ENCODE measurements at places on chromosomes 2 and 18. TPM values are rescaled to one million over a fixed set of nuclear protein-coding genes. Genes with fewer than 3 reads are reported as not detected.

DNA sequence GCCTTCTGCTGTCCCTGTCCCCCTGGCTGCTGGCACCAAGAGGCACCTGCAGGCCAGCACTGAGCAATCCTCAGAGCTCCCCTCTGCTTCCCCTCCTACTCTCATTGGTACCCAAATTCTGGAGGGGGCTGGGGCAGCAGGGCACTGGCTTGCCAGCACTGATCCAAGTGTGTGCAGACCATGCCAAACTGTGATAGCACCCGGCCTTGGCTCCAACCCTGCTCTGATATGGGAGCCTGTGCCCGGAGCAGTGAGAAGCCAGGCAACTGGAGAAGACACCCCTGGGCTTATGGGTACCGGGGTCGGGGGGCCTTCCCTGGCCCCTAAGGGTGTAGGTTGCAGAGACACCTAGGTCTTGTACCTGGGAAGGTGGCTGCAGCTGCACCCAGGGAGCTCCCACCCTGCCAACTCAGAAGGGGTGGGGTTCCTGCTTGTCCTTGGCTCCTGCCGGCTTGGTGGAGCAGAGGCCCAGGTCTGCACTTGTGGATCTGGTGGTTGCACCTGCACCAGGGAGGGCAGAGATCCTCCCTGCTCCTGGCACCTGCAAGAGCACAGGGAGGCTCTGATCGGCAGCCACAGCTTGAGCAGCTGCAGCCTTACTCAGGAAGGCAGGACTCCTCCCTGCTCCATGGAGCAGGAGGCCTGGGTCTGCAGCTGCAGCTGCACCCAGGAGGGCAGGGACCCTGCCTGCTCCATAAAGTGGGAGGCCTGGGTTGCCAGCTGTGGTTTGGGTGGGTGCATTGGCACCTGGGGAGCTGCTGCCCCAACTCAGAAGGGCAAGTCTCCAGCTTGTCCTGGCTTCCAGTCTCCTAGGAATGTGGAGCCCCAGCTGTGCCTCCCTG, 96.3 kb downstream of the BCL2L11 start:
- DNase-seq = no peak

DNA sequence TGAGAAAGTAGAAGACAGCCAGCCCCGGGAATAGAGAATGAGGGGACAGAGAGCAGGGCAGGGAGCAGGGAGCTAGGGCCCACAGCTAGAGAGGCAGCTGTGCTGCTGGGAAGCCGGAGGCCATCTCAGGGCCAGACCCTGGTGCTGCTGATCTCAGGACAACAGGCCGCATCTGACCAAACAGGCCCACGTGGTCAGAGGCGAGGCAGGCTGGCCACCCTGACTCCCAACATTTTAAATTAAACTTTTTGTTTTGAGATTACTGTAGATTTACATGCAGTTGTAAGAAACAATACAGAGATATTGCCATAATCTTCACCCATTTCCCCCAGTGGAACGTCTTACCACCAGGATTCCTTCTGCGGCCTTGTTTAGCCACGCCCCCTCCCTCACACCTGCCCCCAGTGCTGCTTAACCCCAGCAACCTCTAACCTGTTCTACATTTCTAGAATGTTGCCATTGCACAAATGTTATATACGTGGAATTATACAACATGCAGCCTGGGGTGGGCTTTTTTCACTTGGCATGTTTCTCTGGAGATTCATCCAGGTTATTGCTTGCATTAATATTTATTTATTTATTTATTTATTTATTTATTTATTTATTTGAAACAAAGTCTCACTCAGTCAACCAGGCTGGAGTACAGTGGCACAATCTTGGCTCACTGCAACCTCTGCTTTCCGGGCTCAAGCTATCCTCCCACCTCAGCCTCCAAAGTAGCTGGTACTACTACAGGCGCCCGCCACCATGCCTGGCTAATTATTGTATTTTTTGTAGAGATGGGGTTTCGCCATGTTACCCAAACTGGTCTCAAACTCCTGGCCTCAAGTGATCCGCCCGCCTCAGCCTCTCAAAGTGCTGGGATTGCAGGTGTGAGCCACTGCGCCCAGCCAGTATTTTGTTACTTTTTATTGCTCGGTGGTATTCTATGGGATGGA, 48.6 kb upstream of the GPR17 start:
- DNase-seq = no peak

DNA sequence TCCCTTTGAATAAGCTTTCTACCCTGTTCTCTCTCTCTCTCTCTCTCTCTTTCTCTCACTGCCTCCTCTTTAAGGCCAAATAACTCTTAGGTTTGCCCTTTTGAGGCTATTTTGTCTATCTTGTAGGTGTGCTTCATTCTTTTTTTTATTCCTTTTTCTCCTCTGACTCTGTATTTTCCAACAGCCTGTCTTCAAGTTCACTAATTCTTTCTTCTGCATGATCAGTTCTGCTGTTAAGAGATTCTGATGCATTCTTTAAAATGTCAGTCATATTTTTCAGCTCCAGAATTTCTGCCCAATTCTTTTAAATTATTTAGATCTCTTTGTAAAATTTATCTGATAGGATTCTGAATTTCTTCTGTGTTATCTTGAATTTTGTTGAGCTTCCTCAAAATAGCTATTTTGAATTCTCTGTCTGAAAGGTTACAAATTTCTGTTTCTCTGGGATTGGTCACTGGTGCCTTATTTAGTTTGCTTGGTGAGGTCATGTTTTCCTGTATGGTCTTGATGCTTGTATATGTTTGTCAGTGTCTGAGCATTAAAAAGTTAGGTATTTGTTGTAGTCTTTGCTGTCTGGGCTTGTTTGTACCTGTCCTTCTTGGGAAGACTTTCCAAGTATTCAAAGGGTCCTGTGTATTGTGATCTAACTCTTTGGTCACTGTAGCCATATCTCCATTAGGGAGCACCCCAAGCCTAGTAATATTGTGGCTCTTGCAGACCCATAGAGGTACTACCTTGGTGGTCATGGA, 35.4 kb upstream of the DYNC1I2 start:
- DNase-seq = no peak

The ABCG8 gene
- total RNA-seq = not detected

The GDF7 gene
- not detected for total RNA-seq

DNA sequence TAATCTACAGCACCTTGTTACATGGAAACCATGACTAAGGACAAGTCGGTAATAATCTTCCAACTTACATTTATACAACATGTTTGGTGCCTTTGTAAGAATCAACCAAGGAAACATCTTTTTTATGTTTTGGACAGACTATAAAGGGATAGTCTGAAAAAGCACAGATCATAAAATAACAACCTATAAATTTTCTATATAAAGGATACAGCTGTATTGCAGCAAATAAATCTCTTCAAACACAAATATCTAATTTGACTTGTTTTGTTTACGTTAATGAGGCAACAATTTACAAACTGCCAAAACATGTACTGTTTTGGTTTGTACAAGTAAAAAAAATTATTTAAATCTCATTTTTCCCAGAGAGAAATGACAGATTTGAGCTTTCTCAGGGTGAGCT, 92.5 kb downstream of the SRBD1 start:
- DNase-seq = no peak

- DNase-seq = no peak
Measured at GRCh38 chr2:84807063-84807485, 73.8 kb downstream of the TRABD2A start.

- no peak for DNase-seq
Measured at GRCh38 chr2:231810905-231811304, 24.7 kb downstream of the COPS7B start.

The ZBTB14 gene
- 48.7 TPM for total RNA-seq

GRCh38 chr2:9441556-9441955, 18.1 kb downstream of the CPSF3 start:
- no peak for DNase-seq

DNA sequence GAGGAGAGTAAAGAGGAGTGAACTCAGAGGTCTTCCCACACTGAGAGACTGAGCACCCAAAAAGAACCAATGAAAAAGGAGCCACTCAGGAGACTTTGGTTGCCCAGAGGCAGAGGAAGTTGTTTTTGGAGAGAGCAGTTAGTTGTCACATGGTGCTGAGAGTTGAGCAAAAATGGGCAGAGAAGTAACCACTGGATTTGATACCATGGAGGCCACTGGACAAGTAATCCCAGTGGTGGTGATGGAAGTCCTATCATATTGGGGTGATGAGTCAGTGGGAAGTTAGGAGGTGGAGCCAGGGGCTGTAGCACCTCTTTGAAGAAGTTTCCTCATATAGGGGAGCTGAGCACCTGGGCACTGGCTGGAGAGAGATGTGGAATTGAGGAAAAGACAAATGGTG, 235.8 kb downstream of the TPGS2 start:
- DNase-seq = no peak

- no peak for DNase-seq
Measured at GRCh38 chr2:168692132-168692744, 110.2 kb upstream of the NOSTRIN start.

GRCh38 chr2:1736045-1736444, 8.3 kb downstream of the PXDN start:
- DNase-seq = no peak

The KCNF1 gene
- not detected for total RNA-seq

The KCNIP3 gene
- not detected for total RNA-seq
